Astrocyte (in vitro differentiated cells and primary cell): ENCODE measurements at places on chromosomes 13 and 19.

- no peak for DNase-seq
These were observed 11.4 kb downstream of the MBNL2 start for GRCh38 chr13:97233499-97233898.

GRCh38 chr13:35455022-35455421 is 21.5 kb downstream of the MAB21L1 start:
- DNase-seq, result no peak

DNA sequence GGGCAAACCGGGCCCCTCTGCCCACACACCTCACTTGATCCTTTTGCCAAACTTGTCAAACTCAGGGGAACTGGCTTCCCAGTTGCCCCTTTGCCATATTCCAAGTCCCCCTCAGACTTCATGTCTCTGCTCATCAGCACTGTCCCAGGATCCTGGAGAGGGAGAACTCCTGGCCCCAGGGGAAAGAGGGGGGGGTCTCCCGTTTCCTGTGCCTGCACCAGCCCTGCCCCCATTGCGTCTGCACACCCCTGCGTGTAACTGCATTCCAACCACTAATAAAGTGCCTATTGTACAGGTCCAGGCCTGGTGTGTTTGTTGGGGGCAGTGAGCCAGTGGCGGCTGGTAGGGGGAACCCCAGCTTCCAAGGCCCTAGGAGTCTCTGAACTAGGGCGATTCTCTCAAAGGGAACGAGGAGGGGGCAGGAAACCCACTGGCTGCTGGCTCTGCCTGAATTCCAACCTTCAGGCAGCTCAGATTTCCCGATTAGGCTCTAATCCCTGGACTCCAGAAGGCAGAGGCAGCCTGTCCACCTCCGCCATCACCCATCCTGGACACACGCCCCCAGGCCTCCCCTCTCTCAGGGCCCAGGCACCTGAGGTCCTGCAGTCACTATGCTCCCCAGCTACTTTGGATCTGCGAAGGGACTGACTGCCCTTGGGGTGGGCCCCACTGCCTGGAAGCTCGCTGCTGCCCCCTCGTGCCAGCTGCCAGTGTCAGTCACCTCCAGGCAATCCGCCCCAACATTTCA is 9.7 kb upstream of the ILF3 start:
- DNase-seq, result peak; percentile 31

- DNase-seq, result no peak
These were observed 9.3 kb upstream of the ZNF554 start for GRCh38 chr19:2810141-2811091.

DNA sequence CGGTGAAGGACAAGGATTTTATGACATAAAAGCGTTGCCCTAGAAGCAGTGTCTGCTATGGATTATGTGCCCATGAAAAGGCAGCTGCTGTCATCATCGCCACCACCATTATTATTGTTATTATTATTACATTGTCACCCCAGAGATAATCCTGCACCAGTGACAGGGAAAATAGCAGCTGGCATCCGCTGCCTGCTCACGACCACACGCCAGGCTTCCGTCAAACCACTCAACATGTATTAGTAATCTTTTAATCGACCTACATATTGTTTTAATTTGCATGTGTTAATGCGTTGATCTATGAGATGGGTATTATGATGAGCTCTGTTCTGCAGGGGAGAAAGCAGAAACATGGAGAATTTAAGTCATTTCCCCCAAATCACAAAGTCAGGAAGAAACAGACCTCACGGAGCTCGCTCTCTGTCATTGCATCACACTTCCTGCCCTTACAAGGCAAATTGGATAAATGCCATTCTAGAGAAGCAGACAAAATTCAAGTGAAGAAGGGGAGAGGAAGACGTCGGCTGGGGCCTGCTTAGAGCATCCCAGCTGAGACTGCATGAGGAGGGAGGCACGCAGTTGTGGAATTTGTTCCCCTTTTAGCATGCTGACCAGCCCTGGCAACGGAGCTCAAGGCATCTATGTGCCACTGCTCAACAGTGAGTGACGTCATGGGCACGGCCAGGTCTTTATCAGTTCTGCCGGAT is at the start of gene FFAR3:
TSS of gene FFAR3 (plus strand) at position 594 of the 707 bp plus-strand sequence. CDS start 431 bp downstream, outside the sequence.
- DNase-seq, result no peak

DNA sequence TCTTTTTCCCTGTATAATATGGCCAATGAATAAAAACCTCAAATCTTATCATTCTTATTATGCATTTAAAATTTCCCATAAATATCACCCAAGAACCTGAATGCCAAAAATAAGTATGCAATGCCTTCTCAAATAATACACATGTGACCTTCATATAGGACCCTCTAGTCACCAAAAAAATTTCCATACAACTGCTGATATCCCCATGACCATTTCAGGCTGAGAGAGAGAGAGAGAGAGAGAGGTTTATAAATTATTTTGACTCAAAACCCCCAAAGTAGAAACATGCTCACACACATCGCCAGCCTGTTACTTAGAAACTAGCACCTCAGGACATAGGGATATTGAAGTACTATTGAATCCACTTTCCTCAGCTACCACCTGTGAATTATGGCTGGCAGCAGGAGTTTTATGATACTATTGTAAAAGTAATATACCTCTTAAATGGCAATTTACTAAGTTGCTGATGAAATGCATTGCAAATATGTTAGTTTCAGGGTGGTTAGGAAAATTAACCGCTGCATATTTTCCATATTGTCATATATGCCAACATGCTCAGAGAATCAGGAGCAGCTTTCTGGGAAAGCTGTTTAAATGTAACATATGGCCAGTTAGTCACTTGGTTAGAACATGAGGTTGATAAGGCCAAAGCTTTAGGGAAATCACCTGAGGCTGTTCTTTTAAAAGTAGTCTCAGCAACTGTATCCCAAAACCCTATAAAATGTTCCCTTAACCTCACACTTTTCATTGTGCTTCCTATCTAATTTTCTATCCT is 230.8 kb downstream of the DCT start:
- no peak for DNase-seq

DNA sequence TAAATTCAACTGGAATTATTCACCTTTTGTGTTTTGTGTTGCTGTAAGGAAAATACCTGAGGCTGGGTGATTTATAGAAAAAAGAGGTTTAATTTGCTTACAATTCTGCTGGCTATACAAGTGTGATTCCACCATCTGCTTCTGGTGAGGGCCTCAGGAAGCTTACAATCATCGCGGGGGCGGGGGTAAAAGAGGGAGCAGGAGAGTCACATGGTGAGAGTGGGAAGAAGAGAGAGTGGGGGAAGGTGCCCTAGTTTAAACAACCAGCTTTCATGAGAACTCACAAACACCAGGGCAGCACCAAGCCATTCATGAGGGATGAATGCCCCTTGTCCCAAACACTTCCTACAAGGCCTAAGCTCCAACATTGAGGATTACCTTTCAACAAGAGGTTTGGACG is 760.7 kb upstream of the PCDH9 start:
- DNase-seq, result no peak

- no peak for DNase-seq
These were observed 23.2 kb downstream of the EGLN2 start for GRCh38 chr19:40822161-40822560.
